ENCODE measurements at places on chromosomes 4 and X.

DNA sequence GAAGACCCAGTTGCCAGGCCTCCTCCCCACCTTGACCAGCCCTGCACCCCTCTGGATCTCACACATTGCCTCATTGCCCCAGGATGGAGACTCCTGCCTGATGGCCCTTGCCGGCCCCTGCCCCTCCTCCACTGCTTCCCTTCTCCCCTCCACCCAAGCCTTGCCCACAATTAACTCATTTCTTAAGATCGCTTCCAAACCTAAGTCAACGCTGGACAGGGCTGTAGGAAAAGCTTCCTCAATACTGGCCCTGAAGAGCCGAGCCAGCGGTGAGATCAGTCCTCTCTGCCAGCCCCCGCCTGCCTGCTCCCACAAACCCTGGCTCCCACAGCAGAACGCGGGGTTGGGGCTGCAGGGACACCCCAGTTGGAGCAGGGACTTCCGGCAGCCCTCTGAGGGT, 7.5 kb upstream of the HAUS7 start:
- no peaks in the 10 kb centered on the region for H3K36me3 ChIP-seq
- H3K4me3 ChIP-seq = no peak overlapping the region

DNA sequence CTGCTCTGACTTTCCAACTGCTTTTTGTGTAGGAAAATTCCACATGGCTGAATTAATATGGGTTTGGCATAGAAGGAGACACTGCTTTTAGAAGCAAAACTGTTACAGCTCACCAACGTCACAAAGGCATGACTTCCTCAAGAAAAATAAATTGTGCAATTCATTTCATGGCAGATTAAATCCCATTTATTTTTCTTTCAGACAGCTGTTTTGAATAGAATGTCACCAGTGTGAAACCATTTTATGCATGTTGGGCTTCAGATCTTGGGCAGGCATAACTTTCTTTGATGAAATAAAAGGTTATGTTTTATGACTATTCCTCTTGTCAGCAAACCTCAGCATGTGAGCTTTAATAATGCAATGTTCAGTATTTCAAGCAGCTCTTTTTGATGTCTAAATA, 542.8 kb downstream of the GALNTL6 start:
- H3K36me3 ChIP-seq = no peaks in the 10 kb centered on the region
- H3K27ac ChIP-seq = no peak overlapping the region
- H3K27me3 ChIP-seq = no peaks in the 10 kb centered on the region
- H3K4me1 ChIP-seq = no peaks in the 10 kb centered on the region

DNA sequence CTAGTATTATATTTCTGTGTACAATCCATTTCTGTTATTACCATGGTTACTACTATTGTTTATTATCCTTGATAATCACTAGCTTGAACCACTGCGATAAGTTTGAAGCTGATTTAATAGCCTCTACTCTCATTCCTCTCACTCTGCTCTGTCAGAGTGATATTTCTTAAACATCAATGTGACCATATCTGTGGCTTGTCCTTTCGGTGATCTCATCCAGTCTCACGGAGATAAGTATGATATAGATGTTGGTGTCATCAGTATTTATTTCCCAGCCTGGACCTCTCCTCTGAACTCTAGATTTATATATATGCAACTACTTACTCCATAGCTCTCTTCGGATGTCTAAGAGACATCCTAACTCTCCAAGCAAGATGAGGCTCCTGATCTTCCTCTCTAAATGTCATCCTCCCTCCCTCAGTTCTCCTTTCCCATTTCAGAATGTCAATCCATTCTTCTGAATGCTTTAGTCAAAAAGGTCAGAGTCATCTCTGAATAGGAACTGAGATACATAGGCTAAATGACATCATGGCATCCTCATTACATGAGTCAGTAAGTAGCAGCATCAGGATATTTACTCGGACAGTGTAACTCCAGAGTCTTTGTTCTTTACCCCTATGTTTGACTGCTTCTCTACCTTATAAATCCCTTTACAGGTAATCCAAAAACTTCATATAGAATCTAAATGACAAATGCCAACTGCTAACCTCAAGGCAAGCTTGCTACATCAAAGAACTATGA, 129.5 kb downstream of the PACRGL start:
- H3K27me3 ChIP-seq = no peaks in the 10 kb centered on the region
- no peak overlapping the region for H3K27ac ChIP-seq
- DNase-seq = peak; percentile 6

- peak; percentile 50 for DNase-seq
- no peak overlapping the region for H3K4me3 ChIP-seq
- no peak overlapping the region for H3K27ac ChIP-seq
- H3K4me1 ChIP-seq = peaks cover 8% of the 10 kb centered on the region
- H3K27me3 ChIP-seq = no peaks in the 10 kb centered on the region
Measured at GRCh38 chr4:124202099-124202498, 510.4 kb downstream of the ANKRD50 start.

GRCh38 chr4:38400946-38401345, 263.1 kb upstream of the KLF3 start:
- H3K4me1 ChIP-seq = no peaks in the 10 kb centered on the region
- no peak for DNase-seq

DNA sequence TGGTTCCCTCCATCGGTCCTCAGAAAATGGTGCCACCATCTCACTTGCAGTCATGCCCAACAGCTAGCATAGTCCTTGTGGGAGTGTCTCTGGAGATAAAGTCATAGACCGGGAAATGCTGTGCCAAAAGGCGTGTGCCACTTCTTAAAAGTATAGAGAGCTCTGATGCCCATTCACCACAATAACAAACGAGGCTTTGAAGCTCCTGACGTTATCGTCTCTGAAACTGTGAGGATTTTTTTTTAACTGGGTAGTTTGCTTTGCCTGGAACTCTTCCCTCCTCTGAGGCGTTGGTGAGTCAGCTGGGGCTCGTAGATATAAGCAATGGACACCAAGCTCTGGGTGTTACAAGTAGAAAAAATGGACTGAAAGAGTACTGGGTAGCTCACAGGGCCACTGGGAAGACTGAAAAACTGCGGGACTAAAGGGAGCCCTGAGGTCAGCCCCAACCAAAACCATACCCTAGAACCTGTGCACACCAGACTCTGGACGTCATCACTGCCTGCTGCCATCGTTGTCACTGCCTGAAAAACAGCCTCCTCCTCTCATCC, 89.4 kb upstream of the TRIM2 start:
- peaks cover 21% of the 10 kb centered on the region for H3K27me3 ChIP-seq
- H3K4me3 ChIP-seq = no peak overlapping the region
- DNase-seq = peak; percentile 84
- H3K36me3 ChIP-seq = no peaks in the 10 kb centered on the region
- H3K4me1 ChIP-seq = peaks cover 11% of the 10 kb centered on the region
- H3K27ac ChIP-seq = peak overlapping the region; percentile 31

GRCh38 chr4:16206848-16207247, 19.4 kb downstream of the TAPT1 start:
- H3K27ac ChIP-seq = no peak overlapping the region
- H3K4me1 ChIP-seq = no peaks in the 10 kb centered on the region
- DNase-seq = no peak
- H3K36me3 ChIP-seq = peaks cover 2% of the 10 kb centered on the region

DNA sequence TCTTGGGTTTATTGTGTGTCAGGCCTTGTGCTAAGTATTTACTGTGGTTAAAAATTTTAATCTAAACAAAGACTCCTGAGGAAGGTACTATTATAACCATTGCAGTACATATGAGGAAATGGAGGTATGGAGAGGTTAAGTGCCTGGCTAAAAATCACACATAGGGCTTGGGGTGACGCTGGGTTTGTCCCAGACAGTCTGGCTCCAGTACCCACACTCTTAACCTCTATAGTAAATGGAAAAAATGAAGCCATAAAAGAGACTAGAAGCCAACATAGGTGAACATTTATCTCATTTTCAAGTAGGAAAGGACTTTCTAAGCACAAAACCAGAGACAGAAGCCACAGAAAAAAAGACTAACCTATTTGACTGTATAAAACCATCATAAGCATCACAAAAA, 1.9 kb downstream of the FOXP3 start:
- DNase-seq = no peak
- H3K36me3 ChIP-seq = no peaks in the 10 kb centered on the region
- H3K4me3 ChIP-seq = no peak overlapping the region
- H3K27me3 ChIP-seq = peaks cover 6% of the 10 kb centered on the region

DNA sequence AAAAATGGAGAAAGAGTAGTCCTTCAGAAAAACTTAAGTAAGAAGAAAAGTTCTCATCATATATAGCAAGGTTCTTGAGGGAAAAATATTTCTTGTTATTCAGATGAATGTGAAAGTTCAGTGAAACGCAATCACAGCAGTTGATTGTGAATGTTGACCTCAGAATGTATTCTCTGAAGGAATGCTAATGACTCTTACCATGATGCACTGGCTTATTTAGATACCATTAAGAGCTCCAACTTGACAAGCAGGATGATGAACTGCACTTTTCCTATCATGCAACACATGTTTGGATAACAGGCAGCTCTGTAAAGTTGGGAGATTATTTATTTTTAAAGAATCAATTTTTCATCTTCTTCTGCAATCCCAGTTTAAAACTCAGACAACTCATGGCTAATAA, 115.5 kb upstream of the MYOZ2 start:
- H3K4me1 ChIP-seq = peaks cover 12% of the 10 kb centered on the region
- no peaks in the 10 kb centered on the region for H3K36me3 ChIP-seq
- peak overlapping the region; percentile 75 for H3K27ac ChIP-seq
- DNase-seq = peak; percentile 80
